ENCODE measurements at places on chromosomes 2 and 18. TPM values are rescaled to one million over a fixed set of nuclear protein-coding genes. Genes with fewer than 3 reads are reported as not detected.

GRCh38 chr2:54999182-54999581, 51.1 kb downstream of the RTN4 start:
- H3K4me1 ChIP-seq = peaks cover 25% of the 10 kb centered on the region
- H3K36me3 ChIP-seq = no peaks in the 10 kb centered on the region
- H3K27me3 ChIP-seq = no peaks in the 10 kb centered on the region
- H3K4me3 ChIP-seq = no peak overlapping the region
- DNase-seq = no peak

DNA sequence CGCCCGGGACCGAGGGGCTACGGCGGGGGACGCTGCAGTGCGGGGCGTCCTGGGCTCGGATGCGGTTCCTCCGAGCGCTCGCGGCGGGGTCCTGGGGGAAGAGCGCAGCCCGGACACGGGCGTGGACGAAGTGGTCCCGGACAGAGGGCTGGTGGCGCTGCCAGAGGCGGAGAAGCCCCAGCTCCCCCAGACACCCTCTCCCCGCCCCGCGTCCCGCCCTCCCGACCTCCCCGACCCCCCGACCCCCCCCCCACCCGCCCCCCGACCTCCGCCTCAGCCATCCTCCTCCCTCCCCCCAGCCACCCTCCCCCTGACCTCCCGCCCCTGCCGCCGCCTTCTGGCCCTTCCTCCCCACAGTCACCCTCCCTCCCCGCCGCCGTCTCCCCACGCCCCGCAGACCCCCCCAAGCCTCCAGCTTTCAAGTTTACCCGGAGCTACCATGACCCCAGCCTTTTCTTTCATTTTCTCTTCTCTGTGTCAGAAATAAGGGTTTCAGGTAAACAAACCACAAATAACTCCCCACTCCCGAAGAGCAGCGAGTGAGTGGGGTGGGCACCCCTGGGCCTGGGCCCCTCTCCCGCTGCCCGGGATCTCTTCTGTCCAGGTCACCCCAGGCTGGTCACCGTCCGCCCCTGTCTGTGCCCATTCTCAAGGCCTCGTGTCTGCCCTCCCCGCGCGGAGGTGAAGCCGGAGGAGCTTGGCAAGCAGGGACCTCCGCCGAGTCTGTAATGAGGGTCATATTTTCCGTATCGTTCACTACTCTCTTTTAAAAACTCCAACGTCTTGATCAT, 5.1 kb downstream of the NFATC1 start:
- H3K4me1 ChIP-seq = peaks cover 32% of the 10 kb centered on the region
- H3K27me3 ChIP-seq = peaks cover 8% of the 10 kb centered on the region
- no peak overlapping the region for H3K4me3 ChIP-seq

GRCh38 chr18:8705238-8705960, at the start of gene MTCL1:
MTCL1 (plus strand) TSS chr18:8705556; CDS start chr18:8705661, 105 bp downstream.
- no peaks in the 10 kb centered on the region for H3K36me3 ChIP-seq
- H3K27ac ChIP-seq = peak within 1 kb of the TSS; percentile 68
- no peak for DNase-seq
- H3K27me3 ChIP-seq = no peaks in the 10 kb centered on the region
- H3K4me3 ChIP-seq = peak within 1 kb of the TSS; percentile 89
- H3K4me1 ChIP-seq = peaks cover 14% of the 10 kb centered on the region

- no peaks in the 10 kb centered on the region for H3K36me3 ChIP-seq
- no peak overlapping the region for H3K4me3 ChIP-seq
- H3K4me1 ChIP-seq = peaks cover 16% of the 10 kb centered on the region
- H3K27me3 ChIP-seq = peaks cover 2% of the 10 kb centered on the region
- no peak overlapping the region for H3K27ac ChIP-seq
These were observed 1.1 kb upstream of the CDCA7 start for GRCh38 chr2:173353556-173353955.

DNA sequence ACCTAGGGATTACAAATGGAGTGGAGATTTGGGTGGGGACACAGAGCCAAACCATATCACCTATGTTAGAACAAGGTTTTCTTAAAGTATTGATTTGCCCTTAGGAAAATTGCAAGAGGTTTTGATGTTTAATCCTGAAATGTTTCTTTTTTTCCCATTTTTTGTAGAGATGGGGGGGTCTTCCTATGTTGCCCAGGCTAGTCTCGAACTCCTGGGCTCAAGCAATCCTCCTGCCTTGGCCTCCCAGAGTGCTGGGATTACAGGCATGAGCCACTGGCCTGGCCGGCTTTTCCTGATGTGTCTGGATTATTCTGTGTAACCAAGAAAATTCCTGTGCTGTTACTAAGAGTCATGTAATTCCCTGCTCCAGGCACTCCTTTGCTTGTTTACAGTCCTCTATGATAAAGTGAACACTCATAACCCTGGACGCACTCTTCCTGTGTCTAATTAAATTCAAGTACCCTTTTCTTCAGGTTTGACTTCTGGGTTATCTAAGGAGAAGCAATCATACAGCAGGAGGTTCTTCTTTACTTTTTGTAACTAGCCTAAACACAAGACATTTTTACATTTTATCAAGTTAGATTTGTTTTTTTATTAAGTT, 15.0 kb upstream of the CTDP1 start:
- H3K27ac ChIP-seq = no peak overlapping the region
- no peaks in the 10 kb centered on the region for H3K4me1 ChIP-seq
- H3K4me3 ChIP-seq = no peak overlapping the region
- H3K27me3 ChIP-seq = no peaks in the 10 kb centered on the region

- no peaks in the 10 kb centered on the region for H3K27me3 ChIP-seq
- H3K4me3 ChIP-seq = no peak overlapping the region
- H3K4me1 ChIP-seq = peaks cover 15% of the 10 kb centered on the region
- no peak for DNase-seq
- H3K27ac ChIP-seq = no peak overlapping the region
- H3K36me3 ChIP-seq = no peaks in the 10 kb centered on the region
These were observed 150.7 kb downstream of the RAB3GAP1 start for GRCh38 chr2:135202751-135203150.

DNA sequence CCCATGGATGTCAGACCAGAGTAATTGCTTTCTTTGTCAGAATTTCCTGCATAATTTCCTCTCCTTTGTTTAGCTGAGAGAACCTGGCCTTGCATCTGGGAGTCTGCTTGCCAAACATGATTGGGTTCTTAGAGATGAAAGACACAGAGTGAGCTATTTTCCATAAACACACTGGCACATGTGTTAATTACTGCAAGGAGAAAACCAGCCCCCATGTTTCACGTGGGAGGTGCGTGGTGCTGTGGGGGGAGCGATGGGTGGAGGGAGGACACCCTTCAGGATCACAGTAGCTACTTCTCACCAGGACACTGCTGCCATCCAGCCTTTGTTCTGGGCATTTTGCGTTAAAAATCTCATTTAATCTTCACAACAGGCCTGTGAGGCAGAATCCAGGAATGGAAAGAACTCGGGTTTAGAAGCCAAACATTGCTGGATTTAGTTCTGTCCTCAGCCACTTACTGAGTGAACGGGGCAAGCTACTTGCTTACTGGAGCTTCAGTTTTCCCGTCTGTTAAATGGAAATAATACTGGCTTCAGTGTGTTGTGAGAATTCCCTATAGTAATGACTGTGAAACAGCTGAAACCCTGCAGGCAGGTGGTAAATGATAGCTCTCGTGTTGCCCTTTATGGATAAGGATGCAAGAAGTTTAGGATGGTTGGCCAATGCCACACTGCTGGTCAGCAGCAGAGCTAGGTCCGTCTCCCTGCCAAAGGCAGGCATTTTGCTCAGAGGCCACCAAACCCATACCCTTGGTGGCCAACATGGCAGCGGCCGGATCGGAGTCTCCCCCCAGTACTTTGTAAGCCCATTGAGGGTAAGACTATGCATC, 100.1 kb upstream of the ASAP2 start:
- DNase-seq = no peak
- no peaks in the 10 kb centered on the region for H3K36me3 ChIP-seq
- H3K27ac ChIP-seq = no peak overlapping the region

GRCh38 chr2:230930928-230931555, 6.0 kb upstream of the GPR55 start:
- no peak overlapping the region for H3K27ac ChIP-seq
- H3K36me3 ChIP-seq = no peaks in the 10 kb centered on the region
- no peak for DNase-seq
- no peaks in the 10 kb centered on the region for H3K27me3 ChIP-seq
- no peaks in the 10 kb centered on the region for H3K4me1 ChIP-seq

- H3K4me3 ChIP-seq = no peak overlapping the region
- H3K27me3 ChIP-seq = no peaks in the 10 kb centered on the region
- H3K36me3 ChIP-seq = no peaks in the 10 kb centered on the region
- no peaks in the 10 kb centered on the region for H3K4me1 ChIP-seq
These were observed 1420.0 kb upstream of the ZEB2 start for GRCh38 chr2:145939949-145940348.

GRCh38 chr2:31353179-31353578, 61.4 kb downstream of the XDH start:
- H3K36me3 ChIP-seq = peaks cover 9% of the 10 kb centered on the region
- no peaks in the 10 kb centered on the region for H3K4me1 ChIP-seq
- no peak overlapping the region for H3K27ac ChIP-seq
- no peak overlapping the region for H3K4me3 ChIP-seq
- no peaks in the 10 kb centered on the region for H3K27me3 ChIP-seq
- no peak for DNase-seq

DNA sequence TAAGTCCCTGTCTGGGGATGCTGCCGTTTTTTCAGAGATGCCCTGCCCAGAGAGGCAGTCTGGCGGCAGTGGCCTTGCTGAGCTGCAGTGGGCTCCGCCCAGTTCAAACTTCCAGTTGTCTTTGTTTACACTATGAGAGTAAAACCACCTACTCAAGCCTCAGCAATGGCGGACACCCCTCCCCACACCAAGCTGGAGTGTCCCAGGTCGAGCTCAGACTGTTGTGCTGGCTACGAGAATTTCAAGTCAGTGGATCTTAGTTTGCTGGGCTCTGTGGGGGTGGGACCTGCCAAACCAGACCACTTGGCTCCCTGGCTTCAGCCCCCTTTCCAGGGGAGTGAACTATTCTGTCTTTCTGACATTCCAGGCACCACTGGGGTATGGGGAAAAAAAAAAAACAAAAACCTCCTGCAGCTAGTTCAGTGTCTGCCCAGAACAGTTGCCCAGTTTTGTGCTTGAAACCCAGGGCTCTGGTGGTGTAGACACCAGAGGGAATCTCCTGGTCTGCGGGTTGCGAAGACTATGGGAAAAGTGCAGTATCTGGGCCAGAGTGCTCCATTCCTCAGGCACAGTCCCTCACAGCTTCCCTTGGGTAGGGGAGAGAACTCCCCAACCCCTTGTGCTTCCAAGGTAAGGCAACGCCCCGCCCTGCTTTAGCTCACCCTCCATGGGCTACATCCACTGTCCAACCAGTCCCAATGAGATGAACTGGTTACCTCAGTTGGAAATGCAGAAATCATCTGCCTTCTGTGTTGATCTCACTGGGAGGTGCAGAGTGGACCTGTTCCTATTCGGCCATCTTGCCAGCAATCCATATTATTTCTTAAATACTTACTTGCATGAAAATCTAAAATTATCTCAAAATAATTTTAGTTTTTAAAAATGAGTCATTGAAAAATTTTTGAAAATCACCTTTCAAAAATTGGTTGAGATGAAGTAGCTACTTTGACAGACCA, 338.0 kb downstream of the OSR1 start:
- H3K36me3 ChIP-seq = no peaks in the 10 kb centered on the region
- no peaks in the 10 kb centered on the region for H3K4me1 ChIP-seq
- no peaks in the 10 kb centered on the region for H3K27me3 ChIP-seq
- H3K4me3 ChIP-seq = no peak overlapping the region
- no peak overlapping the region for H3K27ac ChIP-seq

DNA sequence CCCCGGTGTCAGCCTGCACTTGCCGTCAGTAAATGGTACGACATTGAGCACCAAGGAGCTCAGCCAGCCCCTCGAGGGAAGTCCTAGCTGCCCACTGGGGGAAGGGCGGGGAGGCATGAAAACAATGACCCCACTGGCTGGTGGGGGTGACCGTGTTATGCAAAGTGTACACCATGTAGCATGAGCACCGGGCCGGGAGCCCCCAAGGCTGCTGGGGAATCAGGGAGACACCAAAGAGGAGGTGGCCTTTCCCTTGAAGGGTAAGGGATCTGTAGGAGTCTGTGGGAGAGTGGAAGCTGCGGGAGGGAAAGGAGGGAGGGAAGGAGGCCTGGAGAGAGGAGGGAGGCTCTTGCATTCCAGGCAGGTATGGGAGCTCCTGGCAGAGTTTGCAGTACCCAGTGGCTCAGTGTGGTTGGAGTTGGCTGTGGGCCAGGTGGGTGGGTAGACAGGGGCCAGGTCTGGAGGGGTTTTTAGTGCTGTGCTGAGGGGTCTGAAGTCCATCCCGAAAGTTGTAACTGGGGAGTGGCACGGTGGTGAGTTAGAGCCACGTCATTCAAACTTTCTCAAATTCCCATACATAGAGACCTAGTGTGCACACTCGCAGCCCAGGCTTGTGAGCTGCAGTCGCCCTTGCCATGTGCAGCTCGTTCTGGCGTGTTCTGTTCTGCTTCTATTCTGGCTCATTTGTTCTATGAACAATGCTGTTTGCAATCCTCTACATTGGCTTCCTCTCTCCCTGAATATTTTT, 22.4 kb downstream of the RRM2 start:
- H3K27me3 ChIP-seq = no peaks in the 10 kb centered on the region
- no peak for DNase-seq
- H3K36me3 ChIP-seq = no peaks in the 10 kb centered on the region
- H3K27ac ChIP-seq = no peak overlapping the region
- H3K4me3 ChIP-seq = no peak overlapping the region
- no peaks in the 10 kb centered on the region for H3K4me1 ChIP-seq

DNA sequence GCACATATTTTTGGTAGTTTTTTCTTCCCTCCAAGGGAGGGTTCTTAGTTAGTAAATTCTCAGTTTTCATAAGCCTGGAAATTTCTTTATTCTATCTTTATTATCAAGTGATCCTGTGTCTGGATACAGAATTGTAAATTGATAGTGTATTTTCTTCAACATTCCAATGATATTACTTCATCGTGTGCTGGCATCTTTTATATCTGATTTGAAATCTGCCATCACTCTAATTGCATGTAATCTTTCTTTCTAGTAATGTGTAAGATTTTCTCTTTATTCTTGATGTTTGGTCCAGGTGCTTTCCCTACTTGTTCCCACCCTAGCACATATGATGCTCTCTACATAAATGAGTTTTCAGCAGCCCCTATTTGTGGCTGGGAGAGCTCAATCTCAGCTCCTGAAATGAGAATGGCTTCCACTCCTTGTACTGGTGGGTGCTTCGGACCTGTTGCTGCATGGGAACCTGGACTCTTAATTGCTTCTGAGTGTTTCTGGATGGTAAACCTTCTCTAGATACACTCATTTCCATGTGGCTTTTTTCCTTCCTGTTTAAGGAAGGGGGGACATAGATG, 102.7 kb downstream of the SMIM21 start:
- H3K27ac ChIP-seq = no peak overlapping the region
- no peak for DNase-seq
- H3K4me1 ChIP-seq = no peaks in the 10 kb centered on the region
- H3K36me3 ChIP-seq = no peaks in the 10 kb centered on the region
- H3K27me3 ChIP-seq = no peaks in the 10 kb centered on the region

DNA sequence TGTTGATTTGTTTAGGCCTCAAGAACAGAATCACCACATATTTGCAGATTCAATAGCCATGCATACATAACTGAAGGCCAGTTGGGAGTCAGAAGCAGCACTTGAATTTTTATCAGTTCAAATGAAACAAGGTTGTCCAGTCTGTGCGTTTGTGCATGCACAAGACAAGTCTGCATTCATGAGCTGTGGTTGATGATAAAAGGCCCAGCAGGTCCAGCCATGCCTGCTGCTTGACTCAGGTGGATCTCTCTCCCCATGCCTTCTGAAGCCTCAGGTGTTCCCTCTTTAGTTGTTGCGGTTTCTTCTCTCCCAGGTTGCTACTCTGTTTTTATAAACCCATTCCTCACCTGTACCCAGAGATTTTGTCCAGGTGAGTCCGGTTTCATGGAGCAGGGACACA, 124.5 kb downstream of the CCDC102B start:
- no peak overlapping the region for H3K4me3 ChIP-seq
- no peaks in the 10 kb centered on the region for H3K36me3 ChIP-seq
- no peaks in the 10 kb centered on the region for H3K27me3 ChIP-seq
- no peaks in the 10 kb centered on the region for H3K4me1 ChIP-seq
- DNase-seq = no peak

The PFN4 gene
- not detected for total RNA-seq

The DPP4 gene
- total RNA-seq = 30.1 TPM

All from liver (tissue), 10 donors.